ENCODE measurements at places on chromosomes 4 and X. TPM values are rescaled to one million over a fixed set of nuclear protein-coding genes. Genes with fewer than 3 reads are reported as not detected.

Gene BEX4
- 2.9 TPM for total RNA-seq

Gene PLXNA3
- 61.3 TPM for total RNA-seq

Gene CCKAR
- not detected for total RNA-seq

Gene MAGEA4
- total RNA-seq: not detected

Gene DMRTC1B
- total RNA-seq: not detected

Gene CFAP47
- not detected for total RNA-seq

DNA sequence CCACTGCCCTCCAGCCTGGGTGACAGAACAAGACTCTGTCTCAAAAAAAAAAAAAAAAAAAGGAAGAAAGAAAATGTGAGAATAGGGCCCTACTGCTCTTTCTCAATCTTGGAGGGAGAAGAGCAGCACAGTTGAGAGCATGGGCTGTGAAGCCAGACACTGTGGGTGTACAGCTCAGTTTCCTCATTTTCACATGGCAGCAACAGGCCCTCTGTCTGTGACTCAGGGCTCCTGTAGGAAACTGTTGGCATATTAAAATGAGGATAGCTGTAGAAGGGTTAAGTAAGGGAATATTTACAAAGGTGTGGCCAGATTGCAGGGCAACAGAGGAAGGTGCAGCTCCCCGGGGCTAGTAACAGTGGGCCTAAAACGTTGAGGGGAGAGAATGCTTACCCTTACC lies 3.4 kb downstream of the AKAP14 start:
- H3K27me3 ChIP-seq: no peaks in the 10 kb centered on the region
- H3K36me3 ChIP-seq: no peaks in the 10 kb centered on the region
- no peak overlapping the region for H3K27ac ChIP-seq

- peak overlapping the region; percentile 45 for H3K4me3 ChIP-seq
- DNase-seq: peak; percentile 59
- H3K36me3 ChIP-seq: peaks cover 5% of the 10 kb centered on the region
- peaks cover 9% of the 10 kb centered on the region for H3K4me1 ChIP-seq
- no peak overlapping the region for H3K27ac ChIP-seq
- peaks cover 51% of the 10 kb centered on the region for H3K27me3 ChIP-seq
These were observed 39.4 kb downstream of the WFS1 start for GRCh38 chr4:6308899-6309643.

DNA sequence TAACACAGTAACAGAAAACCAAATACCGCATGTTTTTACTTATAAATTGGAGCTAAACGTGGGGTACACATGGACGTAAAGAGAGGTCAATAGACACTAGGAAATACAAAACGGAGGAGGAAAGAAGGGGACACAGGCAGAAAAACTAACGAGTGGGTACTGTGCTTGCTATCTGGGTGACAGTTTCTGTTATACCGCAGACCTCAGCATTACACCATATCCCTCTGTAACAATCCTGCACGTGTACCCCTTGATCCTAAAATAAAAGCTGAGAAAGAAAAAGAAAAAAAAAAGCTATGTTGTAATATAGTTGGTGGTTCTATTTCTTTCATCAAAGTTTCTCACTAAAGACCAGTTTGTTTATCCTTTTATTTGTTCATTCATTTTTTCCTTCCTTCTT lies 47.9 kb upstream of the UNC5C start:
- DNase-seq: no peak
- peaks cover 4% of the 10 kb centered on the region for H3K4me1 ChIP-seq
- no peak overlapping the region for H3K4me3 ChIP-seq
- H3K27ac ChIP-seq: no peak overlapping the region

GRCh38 chr4:73707918-73708577 lies 32.3 kb upstream of the CXCL8 start:
- no peak for DNase-seq
- H3K36me3 ChIP-seq: no peaks in the 10 kb centered on the region

- H3K27ac ChIP-seq: no peak overlapping the region
- no peak overlapping the region for H3K4me3 ChIP-seq
- H3K36me3 ChIP-seq: no peaks in the 10 kb centered on the region
- no peaks in the 10 kb centered on the region for H3K27me3 ChIP-seq
- no peaks in the 10 kb centered on the region for H3K4me1 ChIP-seq
These were observed 22.8 kb upstream of the PRKG2 start for GRCh38 chr4:81237791-81238190.

DNA sequence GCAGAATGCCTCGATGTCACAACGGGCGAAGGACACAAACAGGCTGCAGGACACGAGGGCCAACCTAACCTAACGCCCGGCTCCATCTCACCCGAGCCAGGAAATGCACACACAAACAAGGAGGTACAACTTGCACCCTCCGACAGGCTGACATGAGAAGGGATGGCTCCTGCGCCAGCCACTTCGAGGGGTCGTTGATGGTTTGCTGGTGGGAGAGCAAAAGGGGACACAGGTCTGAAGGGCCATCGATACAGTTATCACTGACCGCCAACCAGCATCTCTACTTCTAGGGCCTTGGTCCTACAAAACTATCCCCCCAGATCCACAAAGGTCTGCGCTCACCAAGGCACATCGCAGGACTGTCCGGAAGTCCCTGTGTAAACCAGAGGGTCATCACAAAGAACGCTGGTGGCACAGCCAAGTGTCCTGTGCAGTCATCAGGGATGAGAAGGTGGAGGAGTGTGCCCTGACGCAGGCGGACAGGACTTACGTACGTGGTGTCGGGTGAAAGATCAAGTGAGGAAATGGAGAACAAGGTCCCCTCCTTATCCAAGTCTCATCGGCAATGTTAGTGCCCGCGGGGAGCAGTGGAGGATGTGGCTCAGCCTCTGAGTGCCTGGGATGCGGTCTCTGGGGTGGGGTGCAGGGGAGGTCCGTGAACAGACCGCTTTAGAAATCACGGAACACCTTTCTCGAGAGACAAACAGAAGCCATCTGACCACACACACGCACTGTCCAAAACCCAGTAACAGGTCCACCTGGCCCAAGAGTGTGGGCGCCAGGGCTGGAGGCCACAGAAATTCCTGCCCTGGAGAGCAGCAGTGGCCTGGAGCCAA lies 7.0 kb downstream of the MXD4 start:
- H3K27me3 ChIP-seq: no peaks in the 10 kb centered on the region
- H3K36me3 ChIP-seq: no peaks in the 10 kb centered on the region
- no peak overlapping the region for H3K4me3 ChIP-seq

- H3K27ac ChIP-seq: no peak overlapping the region
- H3K4me3 ChIP-seq: no peak overlapping the region
- no peak for DNase-seq
- no peaks in the 10 kb centered on the region for H3K4me1 ChIP-seq
- no peaks in the 10 kb centered on the region for H3K27me3 ChIP-seq
These were observed 198.7 kb downstream of the ENOX2 start for GRCh38 chrX:130704053-130705038.

GRCh38 chr4:5756271-5756670 lies 45.3 kb downstream of the EVC start:
- H3K4me3 ChIP-seq: no peak overlapping the region
- H3K27ac ChIP-seq: no peak overlapping the region
- no peak for DNase-seq

GRCh38 chrX:42098900-42099299 lies 175.5 kb upstream of the CASK start:
- H3K36me3 ChIP-seq: no peaks in the 10 kb centered on the region
- no peak overlapping the region for H3K27ac ChIP-seq
- no peak for DNase-seq
- no peaks in the 10 kb centered on the region for H3K27me3 ChIP-seq
- H3K4me3 ChIP-seq: no peak overlapping the region

DNA sequence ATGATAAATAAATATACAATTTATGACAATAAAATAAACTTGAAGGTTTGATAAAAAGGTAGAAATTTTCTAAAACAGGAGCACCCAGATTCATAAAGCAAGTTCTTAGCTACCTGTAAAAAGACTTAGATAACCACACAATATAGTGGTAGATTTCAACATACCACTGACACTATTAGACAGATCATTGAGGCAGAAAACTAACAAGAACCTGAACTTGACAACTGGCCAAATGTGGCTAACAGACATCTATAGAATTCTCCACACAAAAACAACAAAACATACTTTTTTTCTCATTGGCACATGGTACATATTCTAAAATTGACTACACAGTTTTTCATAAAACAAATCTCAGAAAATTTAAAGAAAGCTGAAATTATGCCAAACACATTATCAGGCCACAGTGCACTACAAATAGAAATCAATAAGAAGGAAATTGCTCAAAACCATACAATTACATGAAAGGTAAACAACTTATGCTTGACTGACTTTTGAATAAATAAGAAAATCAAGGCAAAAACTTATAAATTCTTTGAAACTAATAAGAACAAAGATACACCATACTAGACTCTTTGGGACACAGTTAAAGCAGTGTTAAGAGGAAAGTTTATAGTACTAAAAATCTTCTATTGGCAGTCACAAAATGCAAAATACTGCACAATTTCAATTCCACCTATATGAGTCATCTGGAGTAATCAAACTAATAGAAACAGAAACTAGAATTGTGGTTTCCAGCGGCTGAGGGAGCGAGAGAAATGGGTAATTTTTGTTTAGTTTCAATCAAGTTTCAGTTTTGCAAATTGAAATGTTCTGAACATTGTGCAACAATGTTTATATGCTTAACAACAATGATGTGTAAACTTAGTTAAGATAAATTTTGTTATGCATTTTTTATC lies 925.6 kb downstream of the SH3BGRL start:
- no peaks in the 10 kb centered on the region for H3K27me3 ChIP-seq
- peaks cover 7% of the 10 kb centered on the region for H3K4me1 ChIP-seq
- DNase-seq: no peak
- H3K4me3 ChIP-seq: peak overlapping the region; percentile 30
- no peaks in the 10 kb centered on the region for H3K36me3 ChIP-seq
- peak overlapping the region; percentile 40 for H3K27ac ChIP-seq

GRCh38 chrX:151722241-151722846 lies 6.5 kb downstream of the FATE1 start:
- DNase-seq: no peak
- no peak overlapping the region for H3K4me3 ChIP-seq
- no peaks in the 10 kb centered on the region for H3K36me3 ChIP-seq
- H3K27ac ChIP-seq: no peak overlapping the region

GRCh38 chr4:126937846-126938422 lies 694.8 kb upstream of the INTU start:
- no peaks in the 10 kb centered on the region for H3K4me1 ChIP-seq
- no peak for DNase-seq
- no peak overlapping the region for H3K4me3 ChIP-seq
- no peak overlapping the region for H3K27ac ChIP-seq
- H3K36me3 ChIP-seq: peaks cover 5% of the 10 kb centered on the region

- no peak overlapping the region for H3K27ac ChIP-seq
- H3K4me3 ChIP-seq: no peak overlapping the region
- no peaks in the 10 kb centered on the region for H3K27me3 ChIP-seq
- no peak for DNase-seq
- peaks cover 5% of the 10 kb centered on the region for H3K4me1 ChIP-seq
These were observed 238.1 kb upstream of the PPP1R2C start for GRCh38 chrX:43016021-43016420.

GRCh38 chr4:56288663-56289062 lies 98.6 kb downstream of the AASDH start:
- H3K4me3 ChIP-seq: no peak overlapping the region
- peaks cover 2% of the 10 kb centered on the region for H3K27me3 ChIP-seq
- H3K36me3 ChIP-seq: no peaks in the 10 kb centered on the region
- no peak overlapping the region for H3K27ac ChIP-seq

GRCh38 chr4:2867758-2868491 lies 24.3 kb downstream of the ADD1 start:
- H3K27me3 ChIP-seq: no peaks in the 10 kb centered on the region
- H3K36me3 ChIP-seq: no peaks in the 10 kb centered on the region
- peaks cover 57% of the 10 kb centered on the region for H3K4me1 ChIP-seq
- peak overlapping the region; percentile 63 for H3K27ac ChIP-seq
- H3K4me3 ChIP-seq: no peak overlapping the region
- DNase-seq: no peak
